ENCODE measurements at places on chromosomes 11 and 22.

DNA sequence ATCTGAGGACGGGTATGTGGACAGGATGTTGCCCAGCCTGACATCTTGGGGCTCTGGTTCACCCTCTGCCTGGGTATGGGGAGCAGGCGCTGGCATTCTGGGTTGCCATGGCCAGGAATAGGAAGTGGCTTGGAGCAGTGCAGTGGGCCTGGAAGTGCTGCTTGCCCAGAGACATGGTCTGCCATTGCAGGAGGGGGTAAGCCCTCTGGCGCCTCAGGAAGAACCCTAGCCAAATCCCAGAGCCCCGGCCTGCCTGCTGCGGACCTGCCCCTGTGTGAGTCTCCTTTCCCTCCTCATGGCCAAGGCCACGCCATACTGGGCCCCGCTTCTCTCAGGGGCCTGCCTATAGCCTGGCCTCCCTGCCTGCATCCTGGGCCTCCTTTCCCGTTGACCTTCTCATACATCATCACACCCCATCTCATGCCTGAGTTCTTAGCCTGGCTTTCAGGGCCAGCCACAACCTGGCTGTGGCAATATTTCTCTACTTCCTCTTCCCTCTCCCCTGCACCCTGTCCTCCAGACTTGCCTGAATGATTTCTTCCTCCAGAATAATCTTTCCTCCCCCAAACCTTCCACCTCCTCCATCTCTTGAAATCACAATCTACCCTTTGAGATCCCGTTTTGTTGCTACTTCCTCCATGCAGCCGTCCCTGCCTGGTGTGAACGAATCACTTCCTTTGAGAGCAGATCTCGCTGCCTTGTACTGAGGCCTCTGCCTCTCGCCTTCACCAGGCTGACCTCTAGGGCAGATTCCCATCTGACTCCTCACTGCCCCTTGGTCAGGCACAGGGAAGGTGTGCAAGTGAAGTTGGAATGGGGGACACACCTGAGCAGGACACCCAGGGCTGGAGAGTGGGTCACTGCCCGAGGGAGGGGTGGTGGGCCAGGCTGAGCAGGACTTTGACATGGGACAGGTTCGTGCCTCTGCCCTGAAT, 5.2 kb downstream of the CAPN5 start:
- peak; percentile 15 for DNase-seq

GRCh38 chr11:86070142-86071056, 1.5 kb upstream of the PICALM start:
- peak; percentile 73 for DNase-seq

GRCh38 chr11:72561856-72562255, 112.4 kb downstream of the PDE2A start:
- no peak for DNase-seq

GRCh38 chr11:65907878-65908277, 7.7 kb upstream of the FOSL1 start:
- no peak for DNase-seq

DNA sequence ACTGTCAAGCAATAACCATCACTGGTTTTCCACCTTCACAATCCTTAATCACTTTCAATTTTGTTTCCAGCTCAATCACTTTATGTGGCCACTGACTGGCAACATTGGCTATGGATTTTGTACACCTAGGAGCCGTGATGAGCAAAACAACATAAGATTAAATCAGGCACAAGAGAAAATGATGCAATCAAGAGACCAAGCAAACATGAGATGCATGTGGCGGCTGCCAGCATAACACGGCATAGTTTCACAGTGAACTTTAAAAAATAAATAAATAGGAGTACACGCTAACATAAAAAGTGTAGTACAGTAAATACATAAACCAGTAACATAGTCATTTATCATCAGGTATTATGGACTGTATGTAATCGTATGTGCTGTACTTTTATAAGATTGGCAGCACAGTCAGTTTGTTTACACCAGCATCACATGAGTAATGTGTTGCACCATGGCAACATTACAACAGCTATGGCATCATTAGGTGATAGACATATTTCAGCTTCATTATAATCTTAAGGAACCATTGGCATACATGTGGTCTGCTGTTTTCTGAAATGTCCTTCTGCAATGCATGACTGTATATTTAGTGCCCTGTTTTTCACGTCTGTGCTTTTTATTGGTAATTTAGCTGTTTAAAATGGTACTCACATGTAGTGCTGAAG, 83.3 kb upstream of the PRDM11 start:
- DNase-seq = no peak

- no peak for DNase-seq
Observed at GRCh38 chr22:39381009-39381755, 18.4 kb upstream of the TAB1 start.

GRCh38 chr22:49850021-49850911, 3.4 kb upstream of the ZBED4 start:
- no peak for DNase-seq

GRCh38 chr11:3920148-3920852, 64.8 kb downstream of the STIM1 start:
- DNase-seq = peak; percentile 86

DNA sequence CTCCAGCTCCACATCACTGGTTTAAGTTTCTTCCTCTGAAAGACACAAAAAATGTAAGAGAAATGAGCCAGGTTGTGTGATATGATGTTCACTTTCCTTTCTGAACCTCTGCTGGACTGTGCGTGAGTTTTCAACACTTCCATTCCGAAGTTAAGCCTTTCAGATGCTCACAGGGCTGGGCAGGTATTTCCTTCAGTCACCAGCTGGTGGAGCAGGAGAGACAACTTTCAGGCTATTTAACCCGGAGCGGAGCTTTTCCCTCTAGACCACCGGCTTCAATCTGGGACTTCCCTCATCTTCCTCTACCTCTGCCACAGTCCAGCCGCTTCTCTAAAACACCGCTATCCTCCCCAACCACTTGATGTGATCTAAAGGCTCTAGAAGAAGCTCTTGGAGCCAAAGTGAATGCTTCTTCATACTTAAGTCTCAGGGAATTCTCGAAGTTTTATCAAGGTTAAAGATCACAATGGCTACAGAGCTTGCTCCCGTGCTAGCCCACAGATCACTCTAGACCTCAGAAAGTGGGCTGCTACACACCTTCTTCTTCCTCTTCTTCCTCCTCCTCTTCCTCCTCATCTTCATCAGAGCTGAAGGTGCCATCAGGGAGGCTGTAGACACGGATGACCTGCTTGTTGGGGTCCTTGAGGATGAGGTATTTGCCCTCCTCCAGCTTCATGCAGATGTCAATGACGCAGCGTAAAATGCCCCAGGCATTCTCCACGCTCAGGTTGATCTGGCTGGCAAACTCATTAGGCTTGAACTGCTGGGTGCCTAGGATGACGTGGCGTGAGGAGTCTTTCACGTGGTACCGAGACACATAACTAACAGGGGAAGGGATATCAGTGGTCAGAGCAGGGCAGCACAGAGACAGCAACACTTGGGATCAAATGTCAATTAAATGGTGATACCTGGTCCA, 4.4 kb upstream of the FOXRED2 start:
- peak; percentile 48 for DNase-seq

- DNase-seq = no peak
Observed at GRCh38 chr11:16186680-16187079, 169.7 kb downstream of the SOX6 start.

GRCh38 chr22:31155422-31155821, 4.6 kb upstream of the RNF185 start:
- peak; percentile 69 for DNase-seq

GRCh38 chr11:16352707-16353106, 3.6 kb downstream of the SOX6 start:
- DNase-seq = no peak

- DNase-seq = no peak
Observed at GRCh38 chr11:35066783-35067423, 72.1 kb upstream of the CD44 start.

DNA sequence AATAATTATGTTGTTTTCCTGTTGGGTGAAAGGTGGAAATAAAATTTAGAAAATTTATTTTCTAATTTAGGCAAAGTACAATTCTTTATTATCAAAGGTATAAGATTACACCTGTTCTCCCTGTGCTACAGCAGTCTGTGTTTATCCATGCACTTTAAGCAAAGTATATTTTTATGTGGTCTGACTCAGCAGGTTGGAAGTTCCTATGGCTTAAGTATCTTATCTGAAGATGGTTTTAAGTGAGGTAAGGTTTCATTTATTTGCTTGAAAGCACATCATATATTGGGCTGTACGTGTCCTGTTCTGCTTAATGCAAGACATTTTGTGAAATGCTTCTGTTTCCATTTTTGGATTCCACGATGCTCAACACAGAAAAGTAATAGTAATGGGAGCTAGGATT, 14.6 kb downstream of the PPME1 start:
- no peak for DNase-seq

GRCh38 chr22:48758881-48759875, 1068.5 kb downstream of the BRD1 start:
- DNase-seq = no peak

GRCh38 chr11:78354408-78355308, 63.0 kb downstream of the GAB2 start:
- peak; percentile 79 for DNase-seq

DNA sequence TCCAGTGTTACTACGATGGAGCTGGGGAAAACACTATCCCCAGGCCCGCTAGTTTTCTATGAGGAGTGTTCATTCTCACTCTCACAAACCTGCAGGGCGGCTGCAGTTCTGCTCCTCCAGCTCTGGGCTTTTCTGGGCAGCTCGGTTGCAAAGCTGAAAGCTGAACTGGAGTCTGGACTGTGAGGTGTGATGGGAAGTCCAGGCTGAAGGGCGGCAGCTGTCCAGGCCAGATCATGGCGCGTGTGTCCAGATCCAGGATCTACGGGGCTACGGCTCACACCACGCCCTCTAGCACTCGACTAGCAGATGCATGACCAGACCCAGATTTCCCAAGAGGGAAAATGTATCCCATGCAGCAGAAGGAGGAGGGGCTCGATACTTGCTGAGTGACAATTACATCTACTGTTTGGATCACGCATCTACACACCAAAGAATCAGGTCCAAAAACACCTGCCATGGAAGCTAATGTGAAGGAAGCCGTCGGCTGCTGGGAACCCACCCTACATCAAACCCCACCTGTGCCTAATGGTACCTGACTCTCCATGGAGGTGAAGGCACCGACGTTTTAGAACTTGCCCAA, 555.0 kb downstream of the BRD1 start:
- no peak for DNase-seq

DNA sequence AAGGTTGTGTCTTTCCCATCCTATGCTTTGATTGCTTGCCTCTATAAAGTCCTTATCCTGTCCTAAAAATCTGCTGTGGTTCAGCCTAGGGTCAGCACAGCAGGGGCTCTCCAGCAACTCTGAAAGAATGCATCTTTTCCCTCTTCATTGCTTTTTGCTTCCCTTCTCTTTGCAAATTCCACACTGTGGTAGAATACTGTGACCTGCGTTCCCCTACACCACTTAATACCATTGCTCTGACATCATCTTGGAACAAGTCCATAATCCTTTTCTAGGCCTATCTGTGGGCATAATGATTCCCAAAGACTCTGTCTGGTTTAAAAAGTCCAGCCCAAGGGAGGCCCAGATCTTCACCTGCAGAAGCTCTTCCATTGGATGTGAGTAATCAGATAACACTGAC, 177.7 kb downstream of the NAV2 start:
- peak; percentile 85 for DNase-seq

DNA sequence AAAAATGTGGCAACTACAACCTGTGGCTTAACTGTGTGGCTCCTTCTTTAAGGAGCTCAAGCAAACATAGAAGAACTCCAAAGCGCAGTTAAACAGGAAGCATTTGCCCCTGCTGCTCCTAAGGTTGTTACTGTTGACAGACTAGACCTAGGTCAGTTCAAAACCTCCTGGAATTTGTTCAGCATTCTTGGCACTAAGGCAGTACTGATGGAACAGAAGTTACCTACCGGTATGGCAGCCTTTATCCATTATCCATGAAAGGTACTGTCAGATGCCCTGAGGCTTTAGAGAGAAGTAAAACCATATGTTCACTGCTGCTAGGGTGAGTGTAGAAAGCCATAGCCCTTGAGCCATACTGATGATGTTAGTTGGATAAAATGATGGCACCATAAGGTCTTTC, 916.5 kb upstream of the FAT3 start:
- no peak for DNase-seq

GRCh38 chr22:43528601-43529360, 117.0 kb downstream of the MPPED1 start:
- DNase-seq = no peak

- no peak for DNase-seq
Observed at GRCh38 chr22:26066534-26066933, 102.7 kb upstream of the SEZ6L start.

GRCh38 chr22:42304324-42304790, 33.9 kb upstream of the TCF20 start:
- DNase-seq = no peak

- no peak for DNase-seq
Observed at GRCh38 chr11:118415062-118415738, 13.8 kb downstream of the ATP5MG start.

GRCh38 chr22:17998913-17999312, 25.4 kb downstream of the MICAL3 start:
- no peak for DNase-seq

DNA sequence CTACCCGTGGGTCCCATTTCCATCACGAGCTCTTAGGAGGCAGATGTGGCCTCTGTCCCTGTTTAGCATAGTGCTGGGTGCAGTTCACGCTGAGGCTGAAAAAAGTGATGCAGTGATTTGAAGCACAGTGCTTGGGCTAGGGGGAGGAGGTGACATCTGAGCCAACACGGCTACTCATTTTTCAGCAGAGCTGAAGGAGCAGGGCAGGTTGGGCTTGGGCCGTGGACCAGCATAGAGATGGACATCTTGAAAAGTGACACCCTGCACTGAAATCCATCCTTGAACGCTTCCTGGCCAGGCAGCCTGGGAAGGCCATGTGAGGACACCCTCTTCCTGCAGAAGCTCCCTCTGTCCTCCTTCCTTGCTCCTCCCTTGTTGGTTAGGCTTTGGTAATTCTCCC, 66.4 kb downstream of the ADAMTS15 start:
- no peak for DNase-seq

DNA sequence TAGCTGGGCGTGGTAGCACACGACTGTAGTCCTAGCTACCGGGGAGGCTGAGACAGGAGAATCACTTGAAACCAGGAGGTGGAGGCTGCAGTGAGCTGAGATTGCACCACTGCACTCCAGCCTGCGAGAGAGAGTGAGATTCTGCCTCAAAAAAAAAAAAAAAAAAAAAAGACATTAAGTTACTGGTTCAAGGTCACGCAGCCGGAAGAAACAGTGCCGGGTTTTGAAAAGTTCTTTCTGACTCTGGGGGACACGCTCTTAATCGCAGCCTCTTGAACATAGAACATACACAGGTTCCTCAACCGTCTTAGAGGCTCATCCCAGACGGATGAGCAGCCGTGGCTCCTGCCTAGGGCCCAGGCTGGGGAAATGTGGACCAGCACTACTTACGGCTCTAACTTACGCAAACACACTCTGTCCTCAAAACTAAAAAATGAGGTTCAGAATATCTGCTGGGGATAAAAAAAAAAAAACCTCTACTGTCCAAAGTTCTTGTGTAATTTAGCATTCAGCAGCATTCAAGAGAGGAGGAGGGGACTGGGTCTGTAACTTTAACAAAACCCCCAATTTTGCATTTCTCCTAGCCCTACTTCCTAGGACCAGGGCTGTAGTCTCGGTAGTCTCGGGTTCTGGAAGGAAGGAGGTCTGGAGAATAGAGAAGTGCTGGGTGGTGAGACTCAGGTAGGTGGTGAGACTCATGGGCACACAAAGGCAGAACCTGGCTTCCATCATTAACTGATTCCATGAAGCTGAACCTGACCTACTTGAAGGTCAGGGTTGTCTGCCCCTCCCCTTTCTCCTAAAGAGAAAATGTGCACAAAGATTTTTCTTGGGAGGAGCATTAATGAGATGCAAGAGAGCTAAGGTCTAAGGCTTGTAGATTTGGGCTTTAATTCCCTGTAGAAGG, 6.0 kb downstream of the SPTBN2 start:
- DNase-seq = no peak
